Motor neuron (in vitro differentiated cells): ENCODE measurements at places on chromosomes 7 and 10.

- ATAC-seq = no peak
Measured at GRCh38 chr10:97726636-97727178, 10.2 kb upstream of the ZFYVE27 start.

GRCh38 chr7:7944619-7945282 lies 23.8 kb upstream of the GLCCI1 start:
- no peak for ATAC-seq

GRCh38 chr7:131487217-131487616 lies 69.2 kb downstream of the PODXL start:
- ATAC-seq = no peak

GRCh38 chr10:89468191-89468965 lies 54.0 kb downstream of the IFIT5 start:
- ATAC-seq = no peak

DNA sequence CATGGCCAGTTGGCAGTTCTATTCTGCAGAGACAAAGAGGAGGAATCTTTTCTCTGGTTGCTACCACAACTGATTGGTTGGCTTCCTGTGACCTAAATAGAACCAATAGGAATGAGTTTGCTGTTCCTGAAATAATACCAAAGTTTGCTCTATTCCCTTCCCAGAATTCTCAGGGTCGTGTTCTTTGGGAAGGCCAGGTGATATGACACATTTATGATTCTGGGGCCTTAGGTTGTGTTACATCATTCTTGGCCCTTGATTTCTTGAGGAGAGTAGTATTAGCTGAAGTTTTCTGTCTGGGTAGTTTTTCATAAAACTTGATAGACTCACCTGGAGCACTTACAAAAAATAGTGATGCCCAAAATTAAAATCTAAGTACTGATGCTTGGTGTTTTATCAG lies 171.9 kb downstream of the LRRC4 start:
- ATAC-seq = no peak

- ATAC-seq = no peak
Measured at GRCh38 chr7:30240106-30240800, 44.1 kb upstream of the ZNRF2 start.

GRCh38 chr10:79402951-79403350 lies 42.5 kb downstream of the ZCCHC24 start:
- ATAC-seq = no peak

GRCh38 chr7:48389977-48390376 lies 218.7 kb downstream of the ABCA13 start:
- peak; percentile 11 for ATAC-seq

DNA sequence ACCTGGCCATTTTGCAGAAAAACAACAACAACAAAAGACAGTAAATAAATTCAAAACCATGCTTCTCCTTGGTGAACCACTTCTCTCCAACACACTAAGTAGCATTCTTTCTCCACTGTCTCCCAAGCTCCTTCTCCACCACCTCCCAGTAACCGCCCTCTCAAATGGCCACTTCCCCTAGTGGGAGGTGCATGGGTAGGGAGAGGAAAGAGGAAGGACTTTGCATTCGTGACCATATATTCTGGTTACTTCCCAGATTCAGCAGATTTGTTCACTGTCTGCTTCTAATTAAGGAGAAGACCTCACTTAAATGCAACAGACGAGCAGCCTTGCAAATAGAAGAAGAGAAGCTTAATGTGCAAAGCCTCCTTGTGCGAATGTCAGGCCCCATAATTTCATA lies 166.8 kb downstream of the SORCS1 start:
- peak; percentile 97 for ATAC-seq

- ATAC-seq = no peak
Measured at GRCh38 chr7:46383605-46384004, 462.5 kb upstream of the IGFBP3 start.

- no peak for ATAC-seq
Measured at GRCh38 chr7:28406192-28406591, 6.1 kb upstream of the CREB5 start.

DNA sequence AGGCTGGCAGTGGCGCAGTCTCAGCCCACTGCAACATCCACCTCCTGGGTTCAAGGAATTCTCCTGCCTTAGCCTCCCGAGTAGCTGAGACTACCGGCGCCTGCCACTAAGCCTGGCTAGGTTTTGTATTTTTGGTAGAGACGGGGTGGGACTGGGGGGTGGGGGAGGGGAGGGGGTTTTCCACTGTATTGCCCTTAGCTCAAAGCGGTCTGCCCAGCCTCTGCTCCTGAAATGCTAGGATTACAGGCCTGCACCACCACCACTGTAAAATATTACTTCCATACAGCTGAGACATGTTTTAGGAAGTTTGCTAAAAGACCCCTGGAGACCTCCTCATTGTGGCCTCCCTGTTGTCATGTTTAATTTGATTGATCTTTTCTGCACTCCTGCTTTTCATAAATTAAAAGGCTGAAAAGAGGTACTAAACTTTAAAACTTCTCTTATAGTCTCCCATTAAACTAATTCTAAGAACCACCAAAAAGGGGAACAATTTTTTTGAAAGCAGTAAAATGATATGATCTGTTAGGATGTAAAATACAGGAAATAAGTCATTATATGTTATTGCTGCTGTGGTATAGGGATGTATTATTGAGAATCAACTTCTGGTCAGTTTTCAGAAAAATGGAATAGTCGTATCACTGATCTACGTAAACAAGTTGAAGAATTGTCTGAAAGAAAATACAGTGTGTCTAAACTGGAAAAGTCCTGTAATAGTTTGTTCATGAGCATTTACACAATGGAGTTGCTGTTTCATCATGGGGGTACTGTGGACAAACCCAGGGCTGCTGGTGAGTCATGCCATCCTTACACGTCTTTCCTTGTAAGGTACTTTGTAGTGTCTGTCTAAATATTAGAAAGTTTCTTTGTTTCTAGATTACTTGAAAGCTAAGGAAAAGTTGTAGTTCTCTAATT lies 72.9 kb upstream of the TMEM248 start:
- no peak for ATAC-seq

GRCh38 chr10:6024334-6024682 lies 37.9 kb downstream of the IL2RA start:
- no peak for ATAC-seq

GRCh38 chr10:31668326-31668725 lies 260.3 kb downstream of the ARHGAP12 start:
- ATAC-seq = no peak

DNA sequence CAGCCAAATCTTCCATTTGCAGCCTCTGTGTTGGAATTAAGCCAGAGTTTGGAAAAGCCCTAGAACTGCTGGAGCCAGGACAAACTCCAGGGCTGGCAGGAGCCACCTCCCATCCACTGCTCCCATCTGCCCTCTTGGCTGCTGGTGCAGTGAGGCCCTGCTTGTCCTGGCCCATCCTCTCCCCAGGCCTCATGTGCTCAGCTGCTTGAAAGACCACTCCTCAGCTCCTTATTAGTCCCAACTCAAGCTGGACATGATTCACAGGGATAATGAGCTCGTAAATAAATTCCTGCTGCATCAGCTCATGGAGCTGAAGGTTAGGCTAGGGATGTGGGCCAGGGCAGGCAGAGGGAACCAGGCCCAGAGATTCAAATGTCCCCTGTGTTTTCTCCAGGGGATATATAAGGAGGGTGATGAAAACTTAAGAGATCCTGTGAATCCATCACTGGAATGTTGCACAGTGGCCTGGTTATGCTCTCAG lies 282.8 kb downstream of the RPS24 start:
- peak; percentile 62 for ATAC-seq

DNA sequence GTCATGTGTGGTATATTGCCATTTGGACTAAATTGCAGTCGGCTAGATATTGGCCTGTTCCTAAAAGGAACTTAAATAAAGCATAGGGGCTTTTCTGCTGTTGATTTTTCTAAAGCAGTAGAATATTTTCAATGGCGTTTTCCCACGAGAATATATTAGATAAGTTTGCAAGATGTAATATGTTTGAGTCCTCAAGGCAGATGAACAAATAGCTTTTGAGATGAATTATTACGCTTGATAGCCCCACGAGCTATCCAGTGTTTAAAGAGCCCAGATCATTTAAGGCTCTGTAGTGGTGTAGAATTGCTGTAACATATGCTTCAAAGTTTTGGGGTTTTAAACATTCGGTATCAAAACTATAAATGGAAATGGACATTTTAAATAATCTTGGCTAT lies 2.9 kb downstream of the CELF2 start:
- no peak for ATAC-seq

DNA sequence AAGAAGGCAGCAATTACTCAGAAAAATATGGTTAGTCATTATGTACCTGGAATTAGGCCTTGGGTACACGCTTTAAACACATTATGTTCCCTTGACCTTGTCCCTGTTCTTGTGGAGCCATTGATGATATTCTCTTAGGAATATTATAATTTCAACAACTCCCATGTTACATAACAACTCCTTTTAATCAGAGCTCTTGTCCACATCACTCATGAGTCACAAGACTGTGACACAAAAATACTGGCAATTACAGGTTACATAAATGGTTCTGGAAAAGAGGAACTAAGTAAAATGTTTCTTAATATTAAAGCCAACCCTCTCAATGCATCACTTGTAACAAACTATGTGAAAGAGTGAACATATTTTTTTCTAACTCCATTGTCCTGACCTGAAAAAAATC lies 143.8 kb upstream of the PCLO start:
- no peak for ATAC-seq

- ATAC-seq = no peak
Measured at GRCh38 chr7:42159130-42159529, 77.9 kb downstream of the GLI3 start.

GRCh38 chr10:15849316-15849715 lies 11.0 kb downstream of the MINDY3 start:
- no peak for ATAC-seq

DNA sequence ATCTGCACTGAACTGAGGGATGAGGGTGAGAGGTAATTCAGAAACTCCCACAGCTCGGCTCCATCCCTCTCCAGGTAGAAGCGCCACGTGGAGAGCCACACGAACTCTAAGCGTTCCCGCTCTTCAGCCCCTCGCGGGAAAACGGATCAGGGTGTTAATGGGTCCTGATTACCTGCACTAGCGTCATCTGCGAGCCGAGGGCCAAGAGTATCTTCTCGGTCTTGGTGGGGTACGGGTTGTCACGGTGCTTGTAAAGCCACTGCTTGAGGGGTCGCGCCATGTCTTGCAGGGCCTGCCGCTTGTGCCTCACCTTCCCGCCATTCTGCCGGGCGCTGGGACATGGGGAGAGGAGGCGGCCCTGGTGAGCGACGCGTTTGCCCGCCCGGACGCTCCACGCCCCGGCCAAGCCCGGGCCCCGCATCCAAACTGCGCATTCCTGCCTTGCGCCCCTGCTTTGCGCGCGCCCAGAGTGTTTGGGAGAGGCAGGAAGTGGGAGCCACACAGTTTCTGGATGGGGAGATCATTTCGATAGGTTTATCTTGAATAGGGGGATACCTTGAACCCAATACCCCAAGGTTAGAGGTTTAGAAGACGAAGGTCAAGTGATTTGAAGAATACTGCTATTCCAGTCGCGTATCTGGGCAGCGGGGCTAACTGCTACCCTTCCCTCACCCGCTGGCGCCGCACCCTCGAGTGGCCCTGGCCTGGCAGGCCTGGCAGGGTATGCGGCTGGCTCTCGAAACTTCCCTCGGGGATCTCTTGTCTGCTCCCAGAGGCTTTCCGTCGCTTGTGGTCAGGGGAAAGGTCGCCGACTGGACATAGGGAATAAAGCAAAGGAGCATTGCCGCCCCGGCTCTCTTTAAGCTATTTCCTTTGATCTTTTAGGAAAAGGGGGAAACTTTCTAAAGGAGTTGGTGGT lies 4.2 kb downstream of the MKX start:
- ATAC-seq = no peak
